ENCODE measurements at places on chromosomes 6 and 20.
A peak's percentile ranks its signal among the peaks of the same experiment; 100 is the strongest.

DNA sequence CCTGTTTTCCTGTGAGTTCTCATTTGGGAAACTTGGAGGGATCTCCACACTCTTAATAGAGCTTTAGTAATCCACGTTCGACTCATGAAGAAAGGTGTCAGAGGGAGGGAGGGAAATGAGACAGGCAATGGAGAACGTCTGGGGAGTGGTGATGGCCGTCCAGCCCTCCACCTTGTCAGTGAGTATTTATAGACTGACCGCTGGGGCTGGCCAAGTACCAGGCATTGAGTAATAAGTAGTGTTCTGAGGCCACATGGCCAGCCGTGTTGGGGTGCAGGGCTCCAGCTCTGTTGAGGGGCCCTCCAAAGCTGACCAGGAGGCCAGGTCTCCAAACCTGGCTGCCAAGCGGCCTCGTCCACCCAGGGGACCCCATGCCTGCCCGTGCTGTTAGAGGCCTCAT, 11.3 kb upstream of the DSN1 start:
- peak; percentile 70 for DNase-seq

DNA sequence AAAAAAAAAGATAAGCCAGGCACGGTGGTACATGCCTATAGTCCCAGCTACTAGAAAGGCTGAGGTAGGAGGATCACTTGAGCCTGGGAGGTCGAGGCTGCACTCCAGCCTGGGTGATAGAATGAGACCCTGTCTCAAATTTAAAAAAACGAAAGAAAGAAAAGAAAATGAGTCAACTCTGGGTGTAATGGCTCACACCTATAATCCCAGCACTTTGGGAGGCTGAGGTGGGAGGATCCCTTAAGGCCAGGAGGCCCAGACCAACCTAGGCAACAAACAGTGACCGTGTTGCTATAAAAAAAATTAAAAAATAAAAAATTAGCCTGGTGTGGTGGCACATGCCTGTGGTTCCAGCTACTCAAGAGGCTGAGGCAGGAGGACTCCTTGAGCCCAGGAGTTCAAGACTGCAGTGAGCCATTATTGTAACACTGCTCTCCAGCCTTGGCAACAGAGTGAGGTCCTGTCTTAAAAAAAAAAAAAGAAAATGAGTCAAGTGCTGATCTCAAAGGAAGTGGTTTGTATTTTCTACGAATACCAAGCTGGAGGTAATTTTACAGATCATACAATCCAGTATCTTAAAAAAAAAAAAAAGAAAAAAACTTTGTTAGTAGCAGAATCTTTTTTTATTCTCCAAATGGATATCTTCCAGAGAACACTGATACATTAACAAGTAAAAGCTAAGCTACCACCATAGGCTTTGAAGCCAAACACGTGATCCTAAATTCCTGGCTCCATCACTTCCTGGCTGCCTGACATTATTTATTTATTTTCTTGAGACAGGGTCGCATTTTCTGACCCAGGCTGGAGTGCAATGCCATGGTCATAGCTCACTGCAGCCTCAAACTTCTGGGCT, 5.7 kb downstream of the COMMD7 start:
- DNase-seq = no peak

- no peak for DNase-seq
Measured at GRCh38 chr6:98653179-98653578, 181.2 kb upstream of the POU3F2 start.

- no peak for DNase-seq
Measured at GRCh38 chr6:90695316-90695715, 108.4 kb upstream of the MAP3K7 start.

DNA sequence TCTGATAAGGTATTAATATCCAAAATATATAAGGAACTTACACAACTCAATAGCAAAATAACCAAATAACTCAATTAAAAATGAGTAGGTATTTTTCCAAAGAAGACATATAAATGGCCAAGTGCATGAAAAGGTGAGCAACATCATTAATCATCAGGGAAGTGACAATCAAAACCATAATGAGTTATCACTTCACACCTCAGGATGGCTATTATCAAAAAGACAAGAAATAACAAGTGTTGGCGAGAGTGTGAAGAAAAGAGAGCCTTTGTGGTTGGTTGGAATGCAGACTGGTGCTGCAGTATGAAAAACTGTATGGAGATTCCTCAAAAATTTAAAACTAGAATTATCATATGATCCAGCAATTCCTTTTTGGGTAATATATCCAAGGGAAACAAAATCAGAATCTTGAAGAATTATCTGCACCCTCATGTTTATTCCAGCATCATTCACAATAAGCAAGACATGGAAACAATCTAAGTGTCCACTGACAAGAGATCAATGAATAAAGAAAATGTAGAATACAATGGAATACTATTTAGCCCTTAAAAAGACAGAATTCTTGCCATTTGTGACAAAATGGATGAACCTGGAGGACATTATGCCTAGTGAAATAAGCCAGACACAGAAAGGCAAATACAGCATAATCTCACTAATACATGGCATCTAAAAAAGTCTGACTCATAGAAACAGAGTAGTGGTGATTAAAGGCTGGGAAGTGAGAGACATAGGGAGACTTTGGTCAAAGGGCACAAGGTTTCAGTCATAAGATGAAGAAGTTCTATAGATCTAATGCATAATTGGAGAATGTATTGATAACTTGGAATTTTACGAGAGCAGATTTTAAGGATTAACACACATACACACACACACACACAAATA, 175.6 kb downstream of the FOXA2 start:
- no peak for DNase-seq

All from left ventricle myocardium superior (tissue), 1 donor.